Cerebellar nuclear complex (tissue), 1 donor: ENCODE measurements at places on chromosomes 11 and 22.

GRCh38 chr11:102617466-102618008, 7.6 kb downstream of the MMP20 start:
- no peak for DNase-seq

- DNase-seq: no peak
These were observed 19.9 kb downstream of the MGAT3 start for GRCh38 chr22:39476664-39477063.

DNA sequence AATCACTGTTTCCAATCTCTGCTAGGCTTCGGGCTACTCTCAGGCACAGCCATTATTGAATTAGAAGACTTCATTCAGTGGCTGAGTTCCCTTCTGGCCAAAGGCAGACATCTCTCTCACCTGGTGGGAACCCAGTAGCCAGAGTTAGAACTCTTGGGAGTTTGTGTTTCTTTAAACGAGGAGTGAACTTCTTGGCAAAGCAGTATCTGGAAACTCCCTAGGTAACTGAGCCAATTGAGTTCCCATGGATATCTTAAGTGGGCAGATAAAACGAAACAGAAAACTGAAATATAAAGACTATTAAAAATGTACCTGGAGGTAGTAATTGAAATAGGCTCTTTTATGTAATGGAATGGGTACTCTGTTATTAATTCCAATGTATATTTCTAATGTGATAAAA, 125.6 kb downstream of the NELL1 start:
- DNase-seq: no peak

DNA sequence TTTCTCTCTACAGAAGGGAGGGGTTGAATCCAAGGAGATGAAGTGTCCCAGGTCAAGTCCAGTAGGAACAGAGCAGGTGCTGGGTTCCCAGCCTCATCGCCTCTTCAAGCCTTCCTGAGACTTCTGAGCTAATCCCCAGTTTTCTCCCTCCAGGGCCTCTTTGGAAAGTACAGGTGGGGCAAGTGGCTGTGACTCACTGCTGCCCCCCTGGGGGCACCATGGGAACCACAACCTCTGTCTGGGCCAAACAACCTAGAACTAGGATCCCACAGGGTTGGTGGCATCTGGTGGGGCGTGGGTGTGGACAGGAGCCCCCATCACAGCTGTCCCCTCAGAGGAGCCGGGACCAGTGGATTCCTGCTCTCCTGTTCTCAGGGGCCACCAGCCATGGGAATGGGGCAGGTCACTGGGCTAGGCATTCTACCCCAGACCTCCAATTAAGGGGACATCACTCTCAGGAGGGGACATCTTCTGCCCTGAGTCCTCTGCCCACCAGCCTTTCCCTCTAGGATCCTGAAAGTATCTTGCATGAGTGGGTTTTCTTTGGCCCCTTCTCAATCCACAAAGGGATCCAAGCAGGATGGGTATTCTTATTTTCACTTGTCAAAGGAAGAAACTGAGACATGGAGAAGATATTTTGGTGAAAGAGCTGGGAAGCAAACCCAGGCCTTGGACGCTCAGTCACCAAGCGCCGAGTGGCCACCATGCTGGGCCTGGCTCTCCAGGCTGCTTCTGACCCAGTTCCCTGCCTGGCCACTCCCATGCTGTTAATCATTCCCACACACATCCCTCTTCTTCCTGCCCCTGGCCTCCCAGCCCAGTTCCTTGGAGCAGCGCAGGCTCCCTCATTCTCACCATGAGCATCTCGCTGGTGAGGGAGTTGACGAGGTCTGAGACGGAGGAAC, 23.8 kb downstream of the LRRC10B start:
- no peak for DNase-seq

DNA sequence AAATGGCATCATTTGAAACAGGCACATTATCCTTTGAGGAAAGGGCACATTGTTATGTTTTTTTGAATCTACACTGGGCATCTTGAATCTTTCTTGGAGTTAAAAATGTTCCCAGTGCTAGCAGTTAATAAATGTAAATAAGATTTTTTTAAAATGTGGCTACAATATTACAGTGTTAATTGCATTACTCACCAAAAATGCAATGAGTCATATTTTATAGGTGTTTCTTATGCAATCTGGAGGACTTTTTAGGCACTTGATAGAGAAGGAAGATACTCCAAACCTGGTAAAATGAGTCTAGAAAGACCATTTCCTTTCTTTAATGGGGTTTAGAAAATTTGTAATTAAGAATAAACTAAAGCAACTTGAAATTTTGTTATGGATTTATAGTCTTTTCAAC, 238.0 kb downstream of the METTL15 start:
- no peak for DNase-seq

- no peak for DNase-seq
These were observed 27.2 kb downstream of the NAV2 start for GRCh38 chr11:19739872-19740271.

- no peak for DNase-seq
These were observed 39.9 kb upstream of the CD5 start for GRCh38 chr11:61062181-61062930.

- no peak for DNase-seq
These were observed 139.2 kb downstream of the GUCY1A2 start for GRCh38 chr11:106879029-106879428.

GRCh38 chr22:38104084-38104483, 6.4 kb downstream of the BAIAP2L2 start:
- DNase-seq: no peak

DNA sequence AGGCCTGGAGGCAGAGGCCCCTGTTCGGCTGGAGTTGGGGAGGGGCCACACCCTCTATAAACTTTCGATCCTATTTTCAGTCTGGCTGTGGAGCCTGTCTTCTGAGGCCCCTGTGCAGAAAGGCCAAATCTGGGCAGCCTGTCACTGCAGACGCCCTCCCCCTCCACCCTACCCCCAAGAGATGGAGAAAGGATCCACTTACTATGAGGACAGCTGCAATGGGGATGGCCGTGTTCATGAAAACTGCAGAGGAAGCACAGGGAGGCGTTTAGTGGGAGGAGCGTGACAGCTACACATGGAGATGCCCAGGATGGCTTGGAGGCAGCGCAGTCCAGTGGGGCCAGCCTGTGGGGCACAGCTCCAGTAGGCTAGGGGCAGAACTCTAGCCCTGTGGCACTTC, 43.5 kb upstream of the KCNJ11 start:
- no peak for DNase-seq

- no peak for DNase-seq
These were observed 1.5 kb downstream of the SHANK3 start for GRCh38 chr22:50674130-50674500.

DNA sequence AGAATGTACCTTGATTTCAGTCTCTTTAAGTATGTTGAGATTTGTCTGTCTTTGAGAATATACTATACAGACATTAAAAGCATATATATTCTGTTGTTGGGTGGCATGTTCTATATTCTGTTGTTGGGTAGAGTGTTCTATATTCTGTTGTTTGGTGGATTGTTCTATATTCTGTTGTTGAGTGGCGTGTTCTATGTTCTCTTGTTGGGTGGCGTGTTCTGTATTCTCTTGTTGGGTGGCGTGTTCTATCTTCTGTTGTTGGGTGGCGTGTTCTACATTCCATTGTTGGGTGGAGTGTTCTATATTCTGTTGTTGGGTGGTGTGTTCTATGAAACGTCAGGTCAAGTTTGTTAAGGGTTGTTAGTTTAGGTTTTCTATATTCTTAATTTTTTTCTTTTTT, 27.1 kb upstream of the CTTN start:
- DNase-seq: no peak

- no peak for DNase-seq
These were observed 2.5 kb downstream of the CHST1 start for GRCh38 chr11:45662665-45663485.
